ENCODE measurements at places on chromosomes 13 and 19.

GRCh38 chr13:79870123-79870522, 389.2 kb downstream of the NDFIP2 start:
- ATAC-seq, result no peak

DNA sequence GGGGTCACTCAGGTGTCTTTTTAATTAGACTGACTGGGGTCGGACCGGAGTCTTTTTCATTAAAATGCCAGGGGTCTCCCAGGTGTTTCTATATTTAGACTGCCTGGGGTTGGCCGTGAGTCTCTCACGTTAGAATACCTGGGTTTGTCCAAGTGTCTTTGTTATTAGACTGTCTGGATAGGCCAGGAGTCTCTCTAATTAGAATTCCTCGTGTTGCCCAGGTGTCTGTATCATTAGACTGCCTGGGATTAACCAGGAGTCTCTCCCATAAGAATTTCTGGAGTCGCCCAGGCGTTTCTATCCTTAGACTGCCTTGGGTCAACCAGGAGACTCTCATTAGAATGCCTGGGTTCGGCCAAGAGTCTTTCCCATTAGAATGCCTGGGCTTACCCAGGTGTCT, 1445.7 kb downstream of the UQCRFS1 start:
- no peak for ATAC-seq

GRCh38 chr19:55460670-55461258, 678 bp downstream of the ISOC2 start:
- ATAC-seq, result no peak

GRCh38 chr13:80342471-80343371, 1.8 kb upstream of the SPRY2 start:
- ATAC-seq, result peak; percentile 75

DNA sequence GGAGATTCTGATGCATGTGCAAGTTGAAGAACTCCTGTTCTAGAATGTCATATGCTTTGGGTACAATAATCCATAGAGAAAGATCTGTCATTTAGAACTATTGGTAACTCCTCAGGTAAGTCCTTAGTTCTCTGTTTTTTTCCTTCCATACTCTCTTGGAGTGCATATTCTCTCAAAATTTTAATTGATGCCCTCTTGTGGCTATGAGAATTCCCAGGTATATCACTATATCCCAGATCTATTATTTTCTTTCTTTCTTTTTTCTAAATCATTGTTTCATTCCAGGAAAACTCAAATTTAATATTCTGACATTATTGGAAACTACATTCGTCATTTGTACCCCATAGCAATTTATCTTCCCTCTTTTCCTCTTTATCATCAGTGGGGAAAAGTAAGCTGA, 485.4 kb downstream of the KLF5 start:
- no peak for ATAC-seq

DNA sequence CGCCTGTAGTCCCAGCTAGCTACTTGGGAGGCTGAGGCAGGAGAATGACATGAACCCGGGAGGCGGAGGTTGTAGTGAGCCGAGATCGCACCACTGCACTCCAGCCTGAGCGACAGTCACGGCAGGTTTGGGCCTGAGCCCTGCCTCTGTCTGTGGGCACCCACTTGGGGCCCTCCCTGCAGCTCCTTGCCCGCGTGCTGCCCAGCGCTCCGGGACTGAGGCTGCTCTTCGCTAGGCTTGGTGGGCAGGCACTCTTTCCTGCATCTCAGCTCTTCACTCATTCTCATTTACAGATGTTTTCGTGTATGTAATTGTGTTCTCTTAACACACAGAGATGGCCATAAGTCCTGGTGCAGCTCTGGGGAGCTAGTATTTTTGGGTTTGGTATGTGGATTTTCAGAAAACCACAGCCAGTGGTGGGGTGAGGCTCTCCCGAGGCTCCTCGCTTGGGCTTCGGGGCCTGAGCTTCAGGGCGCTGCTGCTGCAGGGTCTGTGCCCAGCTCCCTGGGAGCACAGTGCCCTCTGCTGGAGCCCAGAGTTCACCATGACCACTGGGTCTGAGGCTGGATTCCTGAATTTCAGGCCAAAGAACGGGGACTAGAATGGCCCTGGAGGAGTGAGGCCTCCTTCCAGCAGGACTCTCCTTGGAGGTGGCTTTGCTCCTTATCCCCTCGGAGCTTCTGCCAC, 15.2 kb downstream of the UPF1 start:
- ATAC-seq, result peak; percentile 60

Measured in stimulated activated memory B cell treated with anti-CD40 and anti-IgM and Interleukin-4, amounts not matched to agents 10 μg/mL and 1 μg/mL and 100 μg/mL, for 72 hours (primary cell).